NCI-H524 (cell line): ENCODE measurements at places on chromosomes 12 and 14.

GRCh38 chr12:81196595-81196994 lies 118.7 kb downstream of the ACSS3 start:
- DNase-seq: no peak

GRCh38 chr12:53258541-53259539 lies 9.3 kb upstream of the ESPL1 start:
- DNase-seq: peak; percentile 10

DNA sequence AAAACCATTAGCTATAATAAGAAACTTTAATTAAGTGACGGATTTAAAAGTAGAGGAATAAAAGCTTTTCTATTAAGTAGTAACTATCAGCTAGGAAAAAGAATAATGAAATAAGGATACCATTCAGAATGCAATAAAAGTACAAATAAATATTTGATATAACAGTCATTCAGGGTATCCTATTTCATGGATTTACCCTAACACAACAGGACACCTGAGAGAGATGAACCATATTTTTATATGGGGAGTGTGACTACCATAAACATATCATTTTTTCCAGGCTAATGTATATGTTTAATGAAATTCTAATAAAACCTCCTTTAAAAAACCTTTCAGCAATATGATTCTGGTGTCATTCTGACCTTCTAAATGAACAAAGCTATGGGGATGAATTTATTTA lies 393.8 kb downstream of the SNAPC1 start:
- no peak for DNase-seq

DNA sequence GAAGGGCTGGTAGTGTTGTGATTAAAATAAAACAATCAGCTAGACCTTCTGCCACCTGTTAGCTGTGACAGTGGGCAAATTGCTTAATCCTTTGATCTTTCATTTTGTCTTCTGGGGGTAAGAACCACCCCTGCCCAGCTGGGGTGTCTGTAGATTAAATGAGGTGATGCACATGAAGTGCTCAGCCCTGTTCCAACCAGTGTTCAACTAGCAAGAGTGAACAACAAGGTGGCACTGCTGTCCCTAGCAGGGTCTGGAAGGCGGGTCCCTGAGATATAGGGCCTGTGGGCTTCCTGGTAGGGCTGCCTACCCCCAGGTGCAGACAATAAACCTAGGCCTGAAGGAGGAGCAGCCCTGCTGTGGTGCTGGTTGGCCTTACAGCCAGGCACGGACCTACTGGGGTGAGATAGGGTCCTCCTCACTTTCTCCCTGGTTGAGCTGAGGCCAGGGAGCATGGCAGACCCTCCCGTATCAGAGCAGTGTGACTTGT lies 60.6 kb downstream of the ARL6IP4 start:
- DNase-seq: peak; percentile 64

DNA sequence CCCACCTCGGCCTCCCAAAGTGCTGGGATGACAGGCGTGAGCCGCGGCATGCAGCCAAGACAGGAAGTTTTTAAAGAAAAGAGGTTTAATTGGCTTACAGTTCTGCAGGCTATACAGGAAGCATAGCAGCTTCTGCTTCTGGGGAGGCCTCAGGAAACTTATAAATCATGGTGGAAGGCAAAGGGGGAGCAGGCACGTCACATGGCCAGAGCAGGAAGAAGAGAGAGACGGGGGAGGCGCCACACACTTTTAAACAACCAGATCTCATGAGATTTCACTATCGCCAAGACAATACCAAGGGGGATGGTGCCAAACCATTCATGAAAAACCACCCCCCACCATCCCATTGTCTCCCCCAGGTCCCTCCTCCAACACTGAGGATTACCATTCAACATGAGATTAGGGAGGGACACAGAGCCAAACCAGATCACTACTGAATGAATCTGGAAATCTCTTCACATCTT lies 14.1 kb downstream of the CCDC63 start:
- no peak for DNase-seq

GRCh38 chr14:72573725-72574417 lies 320.0 kb downstream of the DPF3 start:
- no peak for DNase-seq

DNA sequence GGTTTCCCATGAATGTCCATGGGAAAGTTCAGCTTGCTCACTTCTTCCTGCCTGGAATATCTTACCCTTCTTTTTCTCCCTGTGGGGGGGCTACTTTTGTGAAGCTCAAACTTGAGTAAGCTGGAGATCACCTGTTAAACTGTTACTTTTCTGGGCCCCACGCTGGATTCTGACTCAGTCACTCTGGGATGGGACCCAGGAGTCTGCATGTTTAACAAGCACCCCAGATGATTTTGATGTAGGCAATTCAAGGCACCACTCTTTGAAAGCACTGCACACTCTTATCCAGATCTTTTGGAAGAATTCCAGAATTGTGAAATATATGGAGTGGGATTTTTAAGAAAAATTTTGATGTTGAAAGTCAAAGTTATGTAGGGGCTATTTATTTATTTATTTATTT lies 46.3 kb upstream of the IGF1 start:
- DNase-seq: no peak

DNA sequence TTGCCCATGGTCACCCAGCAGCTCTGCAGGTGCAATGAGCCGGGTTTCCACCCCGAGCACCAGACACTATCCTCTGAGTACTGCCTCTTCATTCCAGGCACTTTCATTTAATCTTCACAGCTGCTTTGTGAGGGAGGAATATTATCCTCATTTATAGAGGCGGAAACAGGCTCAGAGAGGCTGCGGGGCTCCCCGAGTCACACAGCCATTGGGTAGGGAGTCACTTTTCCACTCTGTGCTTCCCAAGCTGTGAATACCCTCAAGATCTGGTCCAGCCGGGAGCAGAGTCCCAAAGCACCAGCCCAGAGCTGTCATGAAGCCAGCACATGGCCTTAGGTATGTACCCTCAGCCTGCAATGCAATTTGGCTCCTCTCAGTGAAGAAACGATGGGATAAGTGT lies 51.7 kb upstream of the RIN3 start:
- no peak for DNase-seq

- no peak for DNase-seq
Observed at GRCh38 chr14:73402579-73402978, 55.8 kb downstream of the NUMB start.

GRCh38 chr14:82510007-82510406 lies 976.4 kb upstream of the SEL1L start:
- no peak for DNase-seq

DNA sequence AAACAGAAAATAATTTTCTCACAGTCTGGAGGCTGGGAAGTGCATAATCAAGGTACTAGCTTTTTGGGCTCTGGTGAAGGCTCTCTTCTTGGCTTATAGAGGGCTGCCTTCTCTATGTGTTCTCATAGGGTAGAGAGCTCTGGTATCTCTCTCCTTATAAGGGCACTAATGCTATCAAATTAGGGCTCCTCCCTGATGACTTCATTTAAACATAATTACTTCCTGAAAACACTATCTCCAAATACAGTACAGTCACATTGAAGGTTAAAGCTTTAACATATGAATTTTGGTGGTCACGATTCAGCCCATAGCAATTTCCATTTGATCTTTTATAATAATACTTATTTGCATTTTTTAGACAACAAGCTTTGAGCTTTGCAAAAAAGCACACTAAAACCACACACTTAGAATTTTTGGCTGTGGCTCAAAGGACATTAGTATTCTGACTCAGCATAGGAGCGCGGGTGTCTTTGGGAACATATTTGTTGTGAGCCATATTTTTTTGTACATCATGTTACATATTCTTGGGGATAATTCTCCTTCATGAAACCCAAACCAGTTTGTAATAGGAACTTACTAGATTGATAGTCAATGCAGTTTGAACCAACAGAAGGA lies 808.1 kb upstream of the FBXO33 start:
- DNase-seq: no peak

DNA sequence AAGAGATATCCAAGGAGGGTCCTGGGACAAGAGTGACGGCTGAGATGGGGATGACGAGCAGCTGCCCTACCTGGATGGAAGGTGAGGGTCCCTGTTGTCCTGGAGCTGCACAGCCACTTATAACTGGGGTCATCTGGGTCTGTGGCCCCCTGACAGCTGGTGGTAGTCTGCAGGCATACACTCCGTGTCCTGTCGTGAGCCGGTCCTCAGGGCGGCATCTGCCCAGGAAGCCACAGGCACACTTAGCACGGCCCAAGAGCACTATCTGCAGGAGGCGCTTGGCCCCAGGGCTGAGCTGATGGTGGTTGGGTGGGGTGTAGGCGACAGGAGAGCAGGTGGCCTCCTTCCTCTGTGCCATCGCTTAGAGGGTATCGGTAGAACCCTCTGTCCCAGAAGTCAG lies 248.1 kb downstream of the CACNA1C start:
- DNase-seq: no peak

- no peak for DNase-seq
Observed at GRCh38 chr14:74604911-74605310, 7.1 kb downstream of the LTBP2 start.

- peak; percentile 90 for DNase-seq
Observed at GRCh38 chr14:97978341-97978740, 1181.2 kb downstream of the VRK1 start.

GRCh38 chr12:18926188-18926587 lies 188.3 kb downstream of the CAPZA3 start:
- peak; percentile 85 for DNase-seq

GRCh38 chr14:98564541-98564940 lies 707.5 kb downstream of the BCL11B start:
- DNase-seq: no peak

DNA sequence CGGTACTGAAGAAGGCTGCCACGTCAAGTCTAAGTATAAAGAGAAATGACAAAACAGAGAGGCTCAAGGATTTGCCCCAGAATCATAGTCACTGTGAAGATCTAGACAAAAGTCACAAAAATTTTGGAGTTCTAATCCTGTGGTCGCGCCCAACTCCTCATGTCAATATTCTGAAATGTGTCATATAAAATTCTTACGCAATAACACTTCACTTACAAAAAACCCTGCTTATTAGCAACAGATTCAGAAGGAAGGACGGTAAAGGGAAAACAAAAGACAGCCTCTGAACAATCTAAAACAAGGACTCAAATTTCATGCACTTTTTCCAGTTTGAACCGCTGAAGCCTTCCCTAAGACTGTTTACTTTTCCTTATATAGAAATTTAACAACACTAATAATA lies 94.7 kb downstream of the TSPAN8 start:
- no peak for DNase-seq

DNA sequence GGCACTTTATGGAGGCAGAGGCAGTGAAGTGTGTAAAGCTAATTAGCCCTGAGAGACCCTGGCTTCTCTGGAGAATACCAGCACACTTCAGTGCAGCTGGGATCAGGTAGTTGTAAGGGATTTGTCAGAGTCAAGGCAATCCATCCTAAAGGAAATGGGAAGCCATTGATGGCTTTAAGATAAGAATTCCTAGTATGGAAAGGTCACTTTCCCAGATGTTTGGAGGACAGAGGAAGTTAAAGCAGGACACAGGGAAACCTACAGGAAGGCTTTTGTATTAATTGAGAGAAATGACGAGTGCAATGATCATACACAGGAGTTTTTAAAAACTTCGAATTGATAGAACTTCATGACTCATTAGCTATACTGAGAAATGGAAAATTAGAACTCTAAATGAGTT lies 254.4 kb downstream of the SLC16A7 start:
- peak; percentile 92 for DNase-seq

- DNase-seq: no peak
Observed at GRCh38 chr12:85617307-85618091, 218.7 kb downstream of the RASSF9 start.

DNA sequence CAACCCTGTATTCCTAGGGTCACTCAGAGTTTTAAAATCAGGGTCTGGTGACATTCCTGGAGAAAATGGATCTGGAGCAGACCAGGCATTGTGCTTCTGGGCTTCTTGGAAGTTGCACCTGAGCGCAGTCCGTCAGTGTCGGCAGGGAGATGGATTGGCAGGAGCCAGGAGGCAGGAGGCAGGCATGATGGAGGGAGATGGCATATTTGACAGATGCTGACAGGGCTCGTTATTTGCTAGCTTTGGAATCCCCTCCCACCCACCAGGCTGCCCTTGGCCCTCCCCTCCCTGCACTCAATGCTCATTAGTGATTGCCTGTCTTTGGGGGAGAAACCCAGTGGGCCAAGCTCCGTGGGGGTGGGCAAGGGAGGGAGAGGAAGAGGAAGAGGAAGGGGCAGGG lies 4.7 kb downstream of the CISTR start:
- DNase-seq: peak; percentile 73

GRCh38 chr14:89899291-89899690 lies 55.2 kb downstream of the EFCAB11 start:
- DNase-seq: no peak

- DNase-seq: no peak
Observed at GRCh38 chr12:112314981-112315380, 67.2 kb downstream of the HECTD4 start.

GRCh38 chr12:91505006-91505405 lies 322.4 kb upstream of the DCN start:
- DNase-seq: no peak

DNA sequence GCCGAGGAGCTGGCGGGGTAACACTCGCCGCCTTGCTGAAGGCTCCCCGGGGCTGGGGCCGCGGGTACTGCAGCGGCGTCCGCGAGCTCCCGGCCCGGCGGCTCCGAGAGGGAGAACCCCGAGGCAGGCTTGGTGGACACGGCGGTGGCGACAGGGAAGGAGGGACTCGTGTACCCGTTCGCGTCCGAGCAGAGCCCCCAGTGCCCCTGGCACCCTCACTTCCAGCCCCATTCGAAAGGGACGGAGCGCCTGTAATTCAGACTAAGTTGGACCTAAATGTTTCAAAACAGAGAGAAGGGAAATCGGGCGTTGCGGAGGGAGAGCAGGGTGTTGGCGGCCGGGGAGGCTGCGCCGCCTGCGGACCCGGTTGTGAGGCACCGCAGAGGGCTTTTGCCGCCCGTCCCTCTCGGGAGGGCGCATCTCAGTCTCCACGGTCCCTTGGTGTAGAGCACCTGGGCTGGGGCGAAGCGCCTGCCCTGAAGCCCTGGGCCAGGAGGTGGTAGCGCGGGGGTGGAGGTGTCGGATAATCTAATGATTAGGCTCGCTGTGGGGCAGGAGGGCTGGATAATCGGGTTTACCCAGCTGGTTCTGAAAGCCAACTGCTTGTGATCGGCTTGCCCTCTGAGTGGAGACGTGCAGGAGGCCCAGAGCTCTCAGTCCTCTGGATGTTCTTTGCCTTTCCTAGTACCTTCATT lies 771 bp downstream of the DAAM1 start:
- peak; percentile 71 for DNase-seq

DNA sequence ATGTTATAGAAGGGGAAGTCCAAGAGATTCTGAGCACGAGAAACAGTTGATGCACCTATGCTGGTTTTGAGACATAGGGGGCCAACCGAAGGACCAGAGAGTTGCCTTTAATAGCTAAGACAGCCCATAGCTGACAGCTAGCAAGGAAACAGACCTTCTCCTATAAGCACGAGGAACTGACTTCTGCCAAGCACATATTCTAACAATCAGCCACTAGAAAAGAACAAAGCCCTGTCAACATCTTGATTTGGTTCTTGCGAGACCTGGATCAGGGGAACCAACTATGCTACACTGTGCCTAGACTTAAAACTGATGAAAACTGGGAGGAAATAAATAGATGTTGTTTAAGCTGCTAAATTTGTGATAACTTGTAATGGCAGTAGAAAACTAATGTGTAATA lies 785.6 kb downstream of the TMTC2 start:
- DNase-seq: no peak

- DNase-seq: no peak
Observed at GRCh38 chr14:102645746-102646440, 53.4 kb downstream of the RCOR1 start.

- no peak for DNase-seq
Observed at GRCh38 chr14:61752626-61753025, 9.6 kb upstream of the SNAPC1 start.
